ENCODE measurements at places on chromosomes 5 and 9. TPM values are rescaled to one million over a fixed set of nuclear protein-coding genes. Genes with fewer than 3 reads are reported as not detected.

DNA sequence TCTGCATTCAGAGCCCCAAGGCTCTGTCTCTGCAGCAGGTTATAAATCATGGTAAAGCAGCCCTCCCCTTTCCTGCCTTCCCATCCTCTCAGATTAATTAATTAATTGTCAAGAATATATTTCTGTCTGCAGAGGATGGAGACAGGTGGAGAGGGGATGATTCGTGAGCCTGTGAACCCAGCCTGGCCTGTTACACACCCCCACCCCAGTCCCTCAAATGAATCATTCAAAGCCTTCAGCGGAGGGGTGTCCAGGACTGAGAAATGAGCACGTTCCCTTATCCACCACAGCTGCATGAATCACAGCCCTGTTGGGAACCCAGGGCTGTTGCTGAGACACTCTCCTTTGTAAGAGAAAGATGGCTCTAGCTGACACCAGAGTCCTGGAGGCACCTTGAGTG, 56.0 kb downstream of the NIPAL4 start:
- DNase-seq: no peak

GRCh38 chr5:73266176-73266738, 93.3 kb downstream of the TMEM174 start:
- no peak for DNase-seq

DNA sequence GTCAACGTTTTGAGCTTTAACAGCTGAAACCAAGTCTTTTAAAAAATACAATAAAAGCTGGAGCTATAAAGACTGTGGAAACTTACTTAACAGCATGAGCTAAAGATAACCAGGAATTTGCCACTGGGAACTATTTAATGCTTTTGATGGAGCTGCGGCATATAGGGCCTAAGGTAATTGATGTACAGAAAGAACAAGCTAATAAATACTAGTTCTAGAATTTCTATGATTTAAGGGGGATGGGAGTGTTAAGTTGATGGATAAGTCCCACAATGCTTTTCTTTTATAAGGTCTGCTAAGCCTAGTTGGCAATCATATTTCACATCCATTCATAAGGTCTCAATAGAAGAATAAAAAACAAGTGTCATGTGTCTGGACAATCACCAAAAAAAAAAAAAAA, 334.0 kb upstream of the DMAC1 start:
- no peak for DNase-seq

- no peak for DNase-seq
Observed at GRCh38 chr9:130045725-130046450, 2.9 kb upstream of the FNBP1 start.

GRCh38 chr9:35605351-35606137, 482 bp downstream of the TESK1 start:
- peak; percentile 66 for DNase-seq

DNA sequence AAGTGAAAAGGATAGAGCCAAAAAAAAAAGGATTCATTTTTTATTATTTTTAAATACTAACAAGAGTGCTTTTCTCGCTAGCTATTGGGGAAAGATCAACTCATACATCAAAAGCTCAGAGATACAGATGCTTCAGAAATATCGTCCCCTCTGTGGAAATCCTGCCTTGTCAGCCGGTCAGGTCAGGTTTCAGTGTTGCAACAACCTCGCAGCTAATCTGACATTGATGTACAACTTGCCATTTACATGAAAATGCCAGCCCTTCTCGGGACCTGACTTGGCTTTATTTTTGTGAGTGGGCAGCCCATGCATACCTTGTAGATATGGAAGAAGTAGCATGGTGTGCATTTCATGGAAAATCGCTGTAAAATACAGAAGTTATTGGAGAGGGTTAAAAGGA, 358.8 kb upstream of the ADAMTS16 start:
- no peak for DNase-seq

DNA sequence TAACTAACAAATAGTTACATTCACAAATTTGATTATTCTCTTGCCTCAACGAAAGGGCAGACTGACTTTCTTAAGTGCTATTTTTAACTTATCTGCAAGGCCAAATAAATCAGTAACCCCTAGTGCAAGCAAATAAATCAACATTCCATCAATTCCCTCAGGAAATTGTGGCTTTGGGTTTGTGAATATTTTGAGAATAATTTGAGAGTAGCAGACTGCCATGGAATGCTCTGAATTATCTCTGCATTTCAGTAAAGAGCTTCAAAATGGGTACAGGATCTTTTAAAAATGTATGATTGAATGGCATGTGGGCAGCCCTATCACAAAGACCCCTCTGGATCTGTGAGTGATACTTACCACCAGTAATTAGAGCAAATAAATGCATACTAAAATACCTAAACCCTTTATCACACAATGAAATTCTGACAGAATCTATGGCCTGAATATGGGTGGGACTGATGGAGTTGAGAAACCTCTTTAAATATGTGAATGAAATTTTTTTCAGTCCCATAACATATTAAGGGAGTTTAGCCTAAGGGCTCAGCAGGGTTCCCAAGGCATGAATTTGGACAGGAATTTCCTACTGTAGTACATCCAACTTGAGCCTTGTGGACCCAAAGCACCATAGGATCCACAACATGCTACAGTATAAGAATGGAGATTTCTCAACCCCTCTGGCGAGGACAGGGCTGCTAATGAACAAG, 92.5 kb upstream of the ITGA2 start:
- DNase-seq: no peak

The IQGAP2 gene
- total RNA-seq: 72.1 TPM

The HSD17B3 gene
- not detected for total RNA-seq

The FGFR4 gene
- total RNA-seq: 0.53 TPM

The TMEFF1 gene
- not detected for total RNA-seq

The IL9 gene
- not detected for total RNA-seq
